ENCODE measurements at places on chromosomes 5 and 9.

- no peak for DNase-seq
Measured at GRCh38 chr9:27483576-27483975, 40.5 kb upstream of the IFNK start.

- no peak for DNase-seq
Measured at GRCh38 chr9:128575916-128576315, 23.5 kb downstream of the SPTAN1 start.

DNA sequence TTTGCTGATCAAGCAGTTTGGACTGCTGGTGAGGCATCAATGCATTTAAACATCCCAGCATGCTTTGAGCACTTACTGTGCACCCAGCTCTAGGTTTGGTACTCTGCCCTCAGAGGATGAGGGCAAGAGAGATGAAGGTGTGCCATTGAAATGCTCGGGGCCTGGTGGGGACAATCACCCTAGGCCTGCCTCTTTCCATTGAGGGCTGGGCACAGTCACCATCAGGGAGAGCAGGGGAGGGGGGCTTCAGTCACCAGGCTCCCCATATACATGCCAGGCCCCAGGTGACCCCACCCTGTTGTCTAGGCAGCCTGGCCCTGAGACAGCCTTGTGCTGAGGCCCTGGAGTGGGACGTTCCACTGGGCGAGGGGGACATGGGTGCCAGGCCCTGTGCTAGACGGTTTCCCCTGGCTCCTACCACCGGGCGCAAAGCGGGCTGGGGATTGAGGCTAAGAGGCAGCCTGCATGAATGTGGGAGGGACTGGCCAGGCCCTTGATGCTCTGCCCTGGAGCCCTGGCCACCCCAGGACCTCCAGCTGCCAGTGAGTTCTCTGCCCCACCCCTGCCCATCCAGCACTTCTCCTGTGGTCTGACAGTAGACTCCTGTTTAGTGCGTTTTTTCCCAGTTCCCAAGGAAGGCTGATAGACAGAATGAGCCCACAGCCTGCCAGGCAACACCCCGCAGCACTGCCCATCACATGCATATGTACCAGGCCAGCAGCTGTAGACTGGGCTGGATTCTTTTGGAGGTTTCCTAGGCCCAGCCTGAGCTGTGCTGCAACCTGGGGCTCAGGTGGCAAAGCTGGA, 18.9 kb downstream of the TCF7 start:
- DNase-seq, result no peak

DNA sequence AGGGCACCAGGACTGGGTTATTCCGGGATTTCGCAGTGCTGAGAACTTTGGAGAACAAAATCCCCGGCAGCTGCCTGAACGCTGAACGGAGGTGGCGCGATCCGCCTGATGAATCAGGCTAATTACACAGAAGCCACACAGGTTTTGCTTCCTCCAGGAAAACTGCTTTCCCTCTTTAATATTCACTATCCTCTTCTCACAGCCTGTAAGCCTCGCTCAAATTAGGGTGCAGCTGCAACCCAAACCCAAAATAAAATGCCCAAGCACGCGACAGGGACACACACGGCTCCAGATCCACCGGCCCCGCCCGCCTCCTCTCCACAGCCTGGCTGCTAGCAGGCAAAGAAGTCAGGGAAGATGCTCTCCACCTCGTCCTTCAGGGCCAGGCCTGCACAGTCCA, 6.0 kb downstream of the SOHLH1 start:
- no peak for DNase-seq

- DNase-seq, result no peak
Measured at GRCh38 chr9:78261403-78262001, 25.6 kb downstream of the CEP78 start.

- no peak for DNase-seq
Measured at GRCh38 chr5:32259033-32259432, 53.7 kb downstream of the MTMR12 start.

- no peak for DNase-seq
Measured at GRCh38 chr9:99160173-99160572, 55.3 kb downstream of the TGFBR1 start.

Data from brain microvascular endothelial cell (primary cell).